NCI-H1417 treated with DMSO at 0.1 percent for 48 hours (cell line): ENCODE measurements at places on chromosomes 11 and 22.

DNA sequence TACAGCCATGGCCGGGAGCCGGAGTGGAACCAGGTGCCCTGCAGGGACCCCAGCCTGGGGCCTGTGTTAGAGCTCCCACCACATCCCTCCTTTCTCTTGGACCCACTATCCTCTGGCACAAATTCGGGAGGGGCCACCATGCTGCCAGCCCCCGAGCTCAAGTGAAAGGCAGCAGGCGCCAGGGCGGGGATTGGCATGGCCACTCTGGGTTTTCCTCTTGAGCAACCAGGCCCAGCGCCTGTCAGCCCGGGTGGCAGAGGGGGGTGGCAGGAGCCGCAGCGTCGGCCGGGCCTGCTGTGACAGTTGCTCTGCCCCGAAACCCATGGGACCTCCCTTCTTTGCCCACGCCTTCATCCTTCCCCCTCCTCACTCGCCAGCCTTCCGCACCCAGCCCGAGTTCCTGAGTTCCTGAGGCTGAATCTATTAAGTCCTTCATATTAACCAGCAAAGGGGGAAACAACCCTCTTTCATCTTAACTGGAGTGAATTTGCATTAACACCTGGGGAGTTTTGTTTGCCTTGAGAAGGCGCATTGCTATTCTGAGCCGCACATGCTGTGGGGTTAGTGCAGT lies 16.8 kb upstream of the CABP7 start:
- DNase-seq = no peak

DNA sequence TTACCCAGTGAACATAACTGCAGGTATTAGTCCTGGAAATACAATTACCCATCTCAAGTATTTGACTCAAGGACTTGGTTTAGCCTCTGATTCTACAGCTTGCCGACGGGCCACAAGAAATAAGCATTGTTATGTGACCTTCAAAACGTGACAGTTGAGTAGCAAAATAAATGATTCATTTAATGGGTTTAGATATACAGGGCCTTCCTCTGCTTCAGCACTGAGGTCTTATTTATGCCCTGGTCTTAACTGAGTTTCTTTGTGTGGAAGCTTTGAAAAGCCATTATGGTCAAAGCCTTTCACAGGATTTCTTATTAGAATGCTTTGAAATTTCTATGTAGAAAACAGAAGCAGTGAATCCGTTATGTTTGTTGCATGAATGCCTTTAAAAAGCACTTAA lies 899.2 kb upstream of the API5 start:
- no peak for DNase-seq

DNA sequence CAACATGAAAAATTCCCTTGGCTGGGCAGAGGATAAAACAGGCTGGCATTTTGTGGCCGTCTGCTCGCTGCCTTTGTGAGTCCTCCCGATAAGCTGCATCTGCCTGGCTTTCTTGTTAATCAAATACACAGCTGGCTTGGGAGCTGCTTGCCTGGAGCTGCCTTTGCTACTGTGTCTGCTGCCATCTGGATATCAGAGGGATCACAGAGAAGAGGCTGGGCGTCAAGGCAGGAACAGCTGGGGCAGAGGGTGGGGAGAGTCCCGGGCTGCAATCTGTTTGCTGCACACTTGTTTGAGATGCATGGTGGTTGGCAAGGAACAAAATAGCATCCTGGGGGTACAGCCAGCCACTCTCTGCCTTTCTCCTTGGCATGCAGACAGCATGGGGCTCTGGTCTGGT lies 36.0 kb downstream of the COMMD9 start:
- no peak for DNase-seq

- DNase-seq = no peak
Observed at GRCh38 chr11:12800032-12800671, 125.9 kb downstream of the TEAD1 start.

DNA sequence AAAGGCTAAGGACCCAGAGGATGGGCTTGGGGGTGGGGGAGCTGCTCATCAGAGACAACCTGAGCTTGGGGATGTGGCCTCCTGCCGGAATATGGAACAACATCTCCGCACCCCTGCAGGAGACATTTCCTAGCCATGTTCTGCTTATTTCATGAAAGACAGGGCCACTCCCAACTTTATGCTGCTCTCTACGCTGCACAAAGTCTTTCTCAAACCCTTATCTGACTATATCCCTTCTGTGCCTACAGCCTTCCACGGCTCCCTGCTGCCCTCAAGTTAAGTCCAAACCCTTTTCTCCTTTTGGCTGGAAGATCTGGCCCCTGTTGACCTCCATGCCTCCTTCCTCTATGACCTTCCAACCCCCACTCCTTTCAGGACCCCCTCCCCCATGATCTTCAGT lies 562.0 kb downstream of the MN1 start:
- no peak for DNase-seq

- DNase-seq = no peak
Observed at GRCh38 chr11:131073167-131073566, 156.9 kb upstream of the SNX19 start.
